ENCODE measurements at places on chromosomes 13 and 19.
A peak's percentile ranks its signal among the peaks of the same experiment; 100 is the strongest.

GRCh38 chr13:113774177-113775107, 15.4 kb downstream of the TMEM255B start:
- no peak for DNase-seq

DNA sequence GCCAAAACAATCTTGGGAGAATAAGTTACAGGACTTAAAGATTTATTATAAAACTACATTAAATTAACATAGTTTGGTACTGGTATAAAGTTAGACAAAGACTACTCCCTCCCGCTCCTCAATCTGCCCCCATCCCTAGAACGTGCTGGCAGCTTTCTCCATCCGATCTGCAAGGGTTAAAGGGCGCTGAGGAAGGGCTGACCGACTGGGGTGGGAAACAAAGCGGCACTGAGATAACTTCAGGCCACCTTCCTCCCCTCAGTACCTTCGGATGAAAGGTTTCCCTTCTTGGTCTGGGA, 790 bp upstream of the SUGT1 start:
- DNase-seq, result no peak

GRCh38 chr13:21287331-21287907, 111.0 kb downstream of the MRPL57 start:
- DNase-seq, result no peak

DNA sequence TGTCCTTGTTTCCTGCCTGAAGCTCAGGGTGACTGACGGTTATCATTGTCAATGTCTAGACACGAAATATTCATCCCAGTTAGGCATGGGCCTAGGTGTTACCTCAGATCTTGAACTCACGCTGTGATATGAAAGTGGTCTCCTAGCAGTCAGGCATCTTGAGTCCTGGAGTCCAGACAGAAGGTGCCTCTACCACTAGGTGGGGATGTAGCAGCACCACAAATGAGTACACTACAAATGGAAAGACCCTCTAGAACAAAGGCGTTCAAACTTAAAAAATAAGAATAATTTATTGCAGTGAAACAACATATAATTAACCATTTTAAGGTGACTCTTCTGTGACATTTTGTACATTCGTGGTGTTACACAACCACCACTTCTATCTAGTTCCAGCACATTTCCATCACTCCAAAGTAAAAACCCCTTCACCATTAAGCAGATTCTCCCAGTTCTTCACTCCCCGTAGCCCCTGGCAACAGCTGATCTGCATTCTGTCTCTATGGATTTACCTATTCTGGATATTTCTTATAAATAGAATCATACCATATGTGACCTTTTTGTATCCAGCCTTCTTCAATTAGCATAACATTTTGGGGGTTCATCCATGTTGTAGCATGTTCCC, 11.9 kb upstream of the FRY start:
- DNase-seq, result no peak

- DNase-seq, result no peak
Observed at GRCh38 chr13:97249796-97250495, 27.8 kb downstream of the MBNL2 start.

DNA sequence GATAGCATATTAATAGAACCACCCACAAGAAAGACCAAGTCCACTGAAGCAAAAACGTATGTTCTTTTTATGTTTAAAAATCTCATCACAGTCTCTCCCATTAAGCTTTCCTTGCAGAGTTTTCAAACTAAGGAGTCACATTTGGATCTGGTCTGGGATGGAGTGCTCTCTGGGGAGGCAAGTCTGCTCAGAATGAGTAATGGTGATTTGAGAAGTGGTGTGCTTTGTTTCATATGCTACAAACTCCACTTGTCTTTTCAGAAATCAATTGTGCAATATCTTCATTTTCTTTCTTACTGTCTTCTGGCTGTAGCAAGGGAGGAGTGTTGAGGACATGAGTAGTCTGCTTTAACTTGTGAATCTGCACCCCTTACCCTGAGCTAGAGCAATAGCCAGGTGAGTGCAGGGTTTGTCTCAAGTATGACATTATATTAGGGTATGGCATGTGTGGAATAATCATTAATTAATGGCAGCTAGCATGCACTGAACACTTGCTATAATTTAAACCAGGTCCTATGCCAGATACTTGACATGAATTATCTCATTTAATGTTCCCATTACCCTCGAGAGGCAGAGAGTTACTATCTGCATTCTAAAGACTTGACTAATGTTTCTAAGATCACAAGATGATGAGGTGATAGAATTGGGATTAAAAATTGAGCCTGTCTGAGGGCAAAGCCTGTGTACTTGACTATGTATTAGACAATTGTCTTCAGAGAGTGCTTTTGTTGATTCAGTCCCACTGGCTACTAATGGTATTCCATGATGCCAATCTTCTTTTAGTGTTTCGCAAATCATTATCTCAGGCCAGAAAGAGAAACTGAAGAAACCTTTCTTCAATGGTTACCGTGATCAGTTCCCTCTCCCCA, 171.8 kb downstream of the GPC6 start:
- no peak for DNase-seq

GRCh38 chr13:49042476-49042875, 66.8 kb downstream of the FNDC3A start:
- no peak for DNase-seq

DNA sequence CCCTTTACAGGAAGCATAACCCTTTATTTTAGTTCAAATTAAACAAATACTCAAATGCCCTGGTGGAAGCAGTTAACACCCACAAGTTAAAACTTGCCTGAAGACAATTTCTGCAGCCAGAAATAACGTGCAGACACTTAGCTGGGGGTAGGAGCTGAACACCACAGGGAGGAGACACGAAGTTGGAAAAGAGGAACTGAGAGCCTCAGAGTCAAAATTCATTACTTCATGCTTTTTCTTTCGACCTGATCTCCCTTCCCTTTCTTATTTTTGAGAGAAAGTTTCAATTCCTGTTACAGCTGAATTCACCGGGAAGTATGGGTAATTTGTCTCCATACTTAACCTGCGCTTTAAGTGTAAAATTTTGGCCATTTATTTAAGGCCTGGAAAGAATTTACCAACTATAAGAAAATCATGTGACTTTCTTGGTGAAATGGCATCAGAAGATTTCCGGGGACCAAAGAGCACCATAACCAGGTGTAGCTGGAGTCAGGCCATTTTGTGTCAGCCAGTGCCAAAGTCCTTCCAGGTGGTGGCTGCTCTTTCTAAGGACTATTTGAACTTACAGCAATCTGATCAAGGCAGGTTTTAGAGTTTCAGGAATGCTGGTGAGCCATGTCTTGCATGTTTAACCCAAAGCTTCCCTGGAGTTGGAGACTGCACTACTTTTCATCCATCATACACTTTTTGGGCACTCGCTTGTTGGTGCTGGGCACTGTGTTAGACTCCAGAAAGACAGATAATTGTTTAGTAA, 46.5 kb upstream of the RCBTB2 start:
- no peak for DNase-seq

DNA sequence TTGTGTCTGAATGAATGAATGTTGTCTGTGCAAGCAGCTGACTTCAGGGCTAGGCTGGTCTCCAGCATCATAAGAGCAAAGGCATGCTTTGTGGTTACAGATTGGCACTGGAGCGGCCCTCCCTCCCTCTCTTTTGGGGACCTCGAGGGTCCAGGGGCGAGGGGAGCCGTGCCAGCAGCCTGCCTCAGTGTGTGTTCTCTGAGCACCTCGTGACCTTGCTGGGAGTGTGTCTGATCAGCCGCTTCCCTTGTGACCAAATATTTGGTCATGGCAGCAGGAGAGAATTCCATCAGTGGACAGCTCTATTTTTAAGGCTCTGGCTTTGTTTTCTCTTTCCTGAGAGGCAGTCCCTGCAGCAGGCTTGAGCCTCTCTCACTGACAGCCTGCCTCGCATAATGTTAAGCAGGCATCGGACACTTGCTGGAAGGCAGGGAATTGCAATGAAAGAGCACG, 329.7 kb downstream of the UQCRFS1 start:
- no peak for DNase-seq

DNA sequence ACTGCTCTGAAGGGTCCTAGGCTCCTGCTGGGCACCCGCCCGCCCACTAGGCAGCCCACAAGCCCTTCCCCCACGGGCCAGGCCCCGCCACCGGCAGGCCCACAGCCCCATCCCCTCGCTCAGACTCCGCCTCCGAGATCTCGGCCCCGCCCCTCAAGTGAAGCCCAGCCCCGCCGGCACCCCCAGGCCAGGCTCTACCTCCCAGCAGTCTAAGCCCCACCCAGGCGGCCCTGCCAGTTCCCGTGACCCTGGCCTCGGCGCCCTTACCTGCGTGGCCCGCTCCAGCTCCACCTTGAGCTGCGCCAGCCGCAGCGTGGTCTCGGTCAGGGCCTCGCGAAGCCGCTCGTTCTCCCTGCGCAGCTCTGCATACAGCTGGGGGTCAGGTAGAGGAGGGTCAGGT, 16.3 kb downstream of the EPS8L1 start:
- DNase-seq, result no peak

DNA sequence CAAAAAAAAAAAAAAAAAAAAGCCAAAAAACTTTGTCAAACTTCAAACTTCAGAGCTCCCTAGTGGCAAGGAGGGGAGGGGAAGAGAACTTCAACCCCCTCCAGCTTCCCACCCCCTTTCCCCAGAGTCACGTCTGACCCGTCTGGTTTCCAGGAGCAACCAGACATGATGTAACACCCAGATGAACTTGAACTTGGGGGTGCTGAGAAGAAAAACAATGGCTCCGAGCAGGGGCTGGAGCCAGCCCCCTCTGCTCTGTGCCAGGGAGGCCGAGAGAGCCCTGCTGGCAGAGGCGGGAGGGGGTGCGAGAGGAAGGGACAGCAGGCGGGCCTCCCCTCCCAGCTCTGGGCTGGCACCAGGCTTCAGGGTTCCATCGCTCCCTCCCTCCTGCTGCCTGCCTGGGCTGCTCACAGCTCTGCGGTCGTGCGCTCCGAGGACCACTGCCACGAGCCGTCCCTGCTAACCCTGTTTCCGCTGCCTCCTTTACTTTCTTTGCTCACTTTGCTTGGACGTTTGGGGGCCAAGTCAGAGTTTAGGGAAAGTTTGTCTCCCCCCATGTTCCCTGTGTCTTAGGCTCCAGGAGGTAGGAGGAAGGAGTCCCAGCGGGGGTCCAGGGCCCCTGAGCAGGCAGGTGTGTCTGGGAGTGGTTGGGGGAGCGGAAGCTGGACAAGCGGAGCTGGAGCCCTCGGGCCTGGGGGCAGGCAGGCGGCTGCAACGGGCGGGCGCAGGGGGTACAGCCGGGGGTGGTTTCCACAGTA, 11.1 kb downstream of the LYL1 start:
- no peak for DNase-seq

GRCh38 chr19:7681340-7682174, 924 bp downstream of the TRAPPC5 start:
- DNase-seq, result peak; percentile 27

- DNase-seq, result no peak
Observed at GRCh38 chr19:13082192-13083007, 20.3 kb downstream of the LYL1 start.

DNA sequence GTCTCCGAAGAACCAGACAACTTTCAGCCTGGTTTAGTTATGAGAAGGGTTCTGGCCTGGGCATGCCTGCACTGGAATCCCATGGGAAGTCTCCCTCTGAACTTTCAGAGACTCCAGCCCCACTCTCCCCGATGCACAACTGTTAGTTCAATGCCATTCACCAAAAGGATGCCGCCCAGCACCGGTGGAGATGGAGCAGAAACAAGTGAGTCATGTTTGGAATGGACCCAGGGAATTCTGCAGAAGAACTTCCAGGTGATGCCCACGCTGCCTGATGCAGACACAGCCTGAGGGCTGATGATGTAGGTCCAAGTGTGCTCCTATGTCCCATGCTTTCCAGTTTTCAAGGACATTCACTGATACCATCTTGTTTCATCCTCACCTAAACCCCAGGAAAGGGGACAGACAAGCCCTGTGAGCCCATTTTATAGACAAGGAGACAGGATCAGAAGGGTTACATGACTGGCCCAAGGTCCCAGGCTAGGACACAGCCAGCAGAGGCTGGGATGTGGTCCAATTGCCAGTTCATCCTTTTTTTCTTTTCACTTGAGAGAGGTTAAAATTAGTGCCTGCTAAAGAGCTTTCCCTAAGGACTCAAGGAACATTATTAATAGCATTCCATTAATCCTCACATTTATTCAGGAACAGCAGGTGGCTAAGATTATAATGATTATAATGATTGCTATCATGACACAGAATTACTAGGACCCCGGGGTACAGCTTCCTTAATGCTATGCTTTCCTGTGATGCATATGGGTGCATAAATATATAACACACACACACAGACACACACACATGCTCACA, 39.5 kb downstream of the SIAH3 start:
- no peak for DNase-seq

GRCh38 chr19:17216058-17216670, 1.0 kb downstream of the USE1 start:
- no peak for DNase-seq
